ENCODE measurements at places on chromosomes 2 and 18.

DNA sequence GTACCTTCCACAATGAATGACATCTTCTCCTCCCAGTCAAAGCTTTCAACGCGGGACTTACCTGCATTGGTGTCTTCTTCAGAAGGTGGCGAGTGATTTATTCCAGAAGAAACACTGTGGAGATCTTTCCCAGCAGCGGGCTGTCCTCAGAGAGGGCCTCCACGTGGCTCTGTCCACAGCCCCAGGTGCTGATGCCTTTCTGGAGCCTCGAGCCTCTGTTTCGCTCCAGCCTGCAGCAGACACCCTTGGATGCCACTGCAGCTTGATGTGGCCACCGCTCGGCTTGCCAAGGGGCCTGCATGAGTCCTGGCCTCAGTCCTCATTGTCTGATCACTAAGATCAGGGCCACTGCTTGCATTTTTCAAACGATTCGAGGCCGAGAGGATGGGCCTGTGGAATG, 46.6 kb upstream of the GALR1 start:
- DNase-seq: no peak

DNA sequence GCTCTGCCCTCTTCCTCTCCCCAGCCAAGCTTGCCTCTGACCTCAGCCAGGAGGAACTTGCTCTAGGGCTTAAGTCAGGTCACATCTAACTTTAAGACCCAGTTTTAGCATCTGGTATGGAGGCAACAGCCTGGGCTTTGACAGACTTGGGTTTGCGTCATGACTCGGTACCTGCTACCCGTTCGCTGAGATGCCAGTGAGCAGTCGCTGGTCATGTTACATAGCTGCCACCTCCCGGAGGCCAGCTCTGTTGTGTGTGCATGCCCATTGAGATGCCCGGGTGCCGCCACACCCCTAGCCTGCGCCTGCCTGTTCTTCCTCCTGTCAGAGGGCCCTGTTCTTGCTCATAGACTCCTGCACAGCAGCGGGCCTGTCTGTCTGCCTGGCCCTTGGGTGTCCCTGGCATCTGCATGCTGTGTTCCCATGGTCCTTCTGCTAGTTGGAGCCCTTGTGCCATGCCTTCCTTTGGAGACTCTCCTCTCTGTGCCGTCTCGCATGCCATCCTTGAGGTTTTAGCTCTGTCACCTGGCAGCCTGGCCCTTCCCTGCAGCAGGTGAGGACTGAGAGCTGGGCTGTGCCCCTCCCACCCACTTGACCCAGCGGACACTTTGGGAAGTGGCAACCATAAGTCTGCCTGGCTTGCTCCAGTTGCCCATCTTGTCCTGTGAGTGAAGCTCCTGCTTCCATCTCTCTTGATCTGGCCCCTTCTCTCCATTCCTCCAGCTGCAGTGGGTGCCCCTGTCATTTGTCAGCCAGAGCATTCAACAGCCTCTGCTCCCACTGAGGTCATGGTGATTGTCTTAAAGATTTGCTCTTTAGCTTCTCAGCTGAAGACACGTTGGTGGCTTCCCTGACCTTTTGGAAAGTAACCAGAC, 24.9 kb downstream of the ASAP2 start:
- no peak for DNase-seq

- DNase-seq: peak; percentile 95
Observed at GRCh38 chr2:135820003-135820618, 16.9 kb downstream of the LCT start.

GRCh38 chr2:172943539-172943938, 132.1 kb upstream of the MAP3K20 start:
- DNase-seq: no peak

GRCh38 chr2:219484343-219485200, 14.1 kb upstream of the GMPPA start:
- no peak for DNase-seq

DNA sequence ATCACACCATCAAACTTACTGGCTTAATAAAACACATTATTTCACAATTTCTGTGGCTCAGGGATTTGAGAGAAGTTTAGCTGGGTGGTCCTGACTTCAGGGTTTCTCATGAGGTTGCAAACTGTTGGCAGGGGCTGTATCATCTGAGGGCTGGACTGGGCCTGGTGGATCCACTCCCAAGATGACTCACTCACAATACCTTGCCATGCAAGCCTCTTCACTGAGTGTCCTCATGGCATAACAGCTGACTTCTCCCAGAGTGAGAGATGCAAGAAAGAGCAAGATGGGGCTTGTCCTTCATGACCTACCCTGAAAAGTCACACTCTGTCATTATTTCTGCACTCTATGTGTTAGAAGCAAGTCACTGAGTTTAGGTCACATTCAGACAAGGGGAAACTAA, 73.8 kb downstream of the AQP4 start:
- DNase-seq: no peak

GRCh38 chr2:206886696-206887095, 52.6 kb upstream of the CPO start:
- DNase-seq: no peak

DNA sequence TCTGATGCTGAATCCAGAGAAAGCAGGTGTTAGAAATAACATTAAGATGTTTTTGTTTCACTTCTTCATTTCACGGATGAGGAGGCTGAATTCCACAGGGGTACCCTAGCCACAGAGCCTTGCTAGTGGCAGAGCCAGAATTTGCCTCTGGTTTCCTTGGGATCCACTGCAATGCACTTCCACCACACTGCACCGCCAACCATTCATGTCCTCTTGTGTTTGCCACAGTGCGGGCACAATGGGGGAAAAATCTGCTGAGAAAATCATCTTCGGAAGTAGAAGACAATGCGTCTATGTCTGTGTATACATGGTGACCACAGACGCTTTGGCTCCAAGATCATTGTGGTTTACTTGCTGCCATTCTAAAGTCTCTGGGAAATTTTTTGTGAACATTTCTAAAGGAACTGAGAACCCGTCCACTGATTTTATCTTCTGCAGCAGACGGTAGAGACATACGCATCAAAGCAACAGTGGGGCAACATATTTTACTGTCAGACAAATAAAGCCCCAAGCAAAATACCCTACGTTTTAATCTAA, 14.9 kb downstream of the ICOS start:
- DNase-seq: peak; percentile 69

DNA sequence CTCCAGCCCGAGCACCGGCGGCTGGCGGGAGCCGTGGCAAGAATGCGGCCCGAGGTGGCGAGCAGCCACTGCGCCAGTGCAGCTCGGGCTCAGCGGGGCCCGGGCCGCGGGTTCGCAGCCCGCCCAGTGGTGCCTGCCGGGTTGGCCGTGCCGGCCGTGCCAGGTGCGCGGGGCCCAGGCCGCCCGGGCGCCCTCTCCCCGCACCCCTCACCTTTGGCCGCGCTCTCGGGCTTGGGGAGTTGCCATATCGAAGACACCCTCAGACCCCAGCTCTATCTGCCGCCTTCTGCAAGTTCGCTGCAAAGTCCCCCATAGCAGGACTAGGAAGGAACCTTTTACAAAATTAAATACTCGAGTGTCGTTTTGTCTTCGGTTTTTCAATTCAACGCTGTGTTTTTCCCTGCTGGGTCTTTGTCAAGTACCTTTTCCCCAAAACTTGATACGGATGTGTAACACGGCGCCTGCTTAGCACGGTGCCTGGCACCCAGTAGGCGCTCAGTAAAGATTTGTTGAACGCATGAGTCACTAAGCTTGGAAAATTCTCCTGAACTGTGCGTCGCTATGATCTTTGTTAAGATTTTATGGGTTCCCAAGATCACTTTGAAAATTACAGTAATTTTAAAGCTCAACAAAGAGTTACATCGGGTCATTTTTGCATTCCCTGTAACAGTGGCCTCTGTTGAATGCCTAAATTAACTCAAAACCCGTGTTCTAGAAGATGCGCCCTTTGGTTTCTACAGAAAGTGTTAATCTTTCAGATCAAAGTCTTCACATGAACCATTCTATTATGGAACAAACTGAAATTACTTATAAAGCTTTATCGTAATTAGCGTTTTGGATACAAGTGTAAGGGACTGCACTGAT, 750 bp downstream of the STRADB start:
- DNase-seq: no peak

DNA sequence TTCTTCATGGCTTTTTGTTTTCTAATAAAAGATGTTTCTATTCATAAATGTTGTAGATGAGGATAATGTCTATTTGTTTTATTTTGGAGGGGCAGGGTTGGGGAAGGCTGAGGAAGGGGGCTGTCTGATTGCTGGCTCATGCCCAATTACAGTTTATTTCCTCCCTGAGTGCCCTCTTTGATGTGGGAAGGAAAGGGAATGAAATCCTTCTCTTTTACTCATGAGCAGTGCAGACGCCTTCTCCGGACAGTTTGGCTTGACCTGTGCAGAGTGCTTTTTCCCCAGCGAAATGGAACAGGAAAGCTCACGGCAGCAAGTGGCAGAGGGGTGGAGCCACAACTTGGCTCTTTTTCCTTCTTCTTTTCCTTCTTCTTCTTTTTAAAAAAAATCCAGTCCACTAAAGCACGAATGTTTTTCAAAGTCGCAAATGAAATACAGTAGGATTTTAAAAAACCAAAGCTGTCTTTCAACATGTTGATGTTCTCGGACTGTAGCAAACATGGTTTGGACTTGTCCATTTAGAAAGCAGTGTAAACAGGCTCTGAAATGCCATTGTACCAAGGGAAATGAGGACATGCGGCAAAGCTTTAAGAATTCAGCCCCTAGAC, 34.5 kb downstream of the RAB31 start:
- no peak for DNase-seq

DNA sequence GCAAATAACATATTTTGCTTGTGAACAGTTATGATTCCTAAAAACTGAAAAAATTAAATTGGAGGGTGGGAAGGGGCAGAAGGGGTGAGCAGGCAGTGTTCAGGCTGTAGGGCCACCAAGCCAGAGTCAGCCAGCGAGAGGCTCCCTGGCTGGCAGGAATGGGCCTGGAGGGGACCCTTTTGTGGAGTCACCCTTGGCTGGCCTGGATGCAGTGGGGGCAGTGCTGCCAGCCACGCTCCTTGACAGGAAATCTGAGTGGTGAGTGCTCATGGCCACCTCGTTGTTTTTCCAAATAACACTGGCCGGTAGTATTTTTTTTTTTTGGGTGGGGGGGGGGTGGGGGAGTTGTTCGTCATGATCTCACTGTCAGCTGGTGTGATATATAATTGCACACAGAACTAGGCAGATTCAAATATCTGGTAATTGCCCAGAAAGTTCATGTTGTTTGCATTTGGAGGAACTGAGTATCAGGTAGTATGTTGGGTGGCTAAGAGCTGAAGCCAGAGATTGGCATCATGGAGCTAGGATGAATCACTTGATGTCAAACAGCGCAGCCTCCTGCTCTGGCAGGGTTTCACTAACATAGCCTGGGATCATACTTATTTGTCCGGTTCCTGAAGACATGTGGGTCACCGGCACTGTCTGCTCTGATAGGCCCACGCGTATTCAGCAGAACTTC, 160.0 kb downstream of the PTGR3 start:
- no peak for DNase-seq

DNA sequence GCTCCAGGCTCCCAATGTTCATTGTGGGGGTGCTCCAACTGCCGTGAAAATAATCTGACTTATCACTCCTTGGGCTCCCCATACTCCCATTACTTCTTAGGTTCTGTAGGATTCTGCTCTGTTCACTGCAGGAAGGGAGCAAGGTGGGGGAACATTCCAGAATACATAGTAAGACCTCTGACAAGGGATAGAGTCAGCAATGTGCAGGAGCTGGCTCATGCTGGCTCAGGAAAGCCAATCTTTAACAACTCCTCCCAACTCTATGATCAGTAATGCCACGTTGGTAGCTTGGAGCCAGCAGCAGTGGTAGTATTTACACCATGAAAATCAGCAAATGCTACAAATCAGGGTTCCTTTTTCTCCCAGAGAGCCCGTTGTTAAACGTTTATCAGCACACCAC, 44.4 kb downstream of the FECH start:
- DNase-seq: no peak

DNA sequence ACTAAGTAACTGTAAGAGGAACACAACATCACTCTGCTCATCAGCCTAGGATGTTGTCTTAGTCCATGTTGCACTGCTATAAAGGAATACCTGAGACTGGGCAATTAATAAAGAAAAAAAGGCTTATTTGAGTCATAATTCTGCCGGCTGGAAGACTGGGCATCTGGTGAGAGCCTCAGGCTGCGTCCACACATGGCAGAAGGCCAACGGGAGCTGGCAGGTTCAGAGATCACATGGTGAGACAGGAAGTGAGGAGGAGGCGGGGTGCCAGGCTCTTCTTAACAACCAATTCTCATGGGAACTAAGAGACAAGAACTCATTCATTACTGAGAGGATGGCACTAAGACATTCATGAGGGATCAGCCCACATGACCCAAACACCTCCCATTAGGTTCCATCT, 46.8 kb downstream of the EPG5 start:
- no peak for DNase-seq

DNA sequence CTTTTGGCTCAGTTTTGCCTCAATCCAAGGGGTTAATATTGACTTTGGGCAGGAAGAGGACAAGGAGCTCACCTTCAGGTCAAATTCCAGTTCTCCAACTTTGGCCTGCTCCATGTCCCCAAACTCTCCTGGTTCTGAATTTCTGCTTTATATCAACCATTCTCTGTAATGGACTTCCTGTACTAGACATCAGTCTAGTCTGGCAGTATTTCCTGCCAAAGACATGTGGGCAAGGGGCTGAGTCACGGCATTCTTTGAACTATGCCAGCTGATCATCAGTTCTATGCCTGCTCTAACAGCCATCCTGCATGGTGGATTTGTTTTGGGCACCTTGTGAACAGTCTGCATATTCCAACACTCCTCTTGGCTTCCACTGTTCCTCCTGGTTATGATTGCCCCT, 199.4 kb downstream of the ZEB2 start:
- peak; percentile 76 for DNase-seq

GRCh38 chr2:25551316-25551715, 122.1 kb downstream of the DTNB start:
- DNase-seq: no peak

DNA sequence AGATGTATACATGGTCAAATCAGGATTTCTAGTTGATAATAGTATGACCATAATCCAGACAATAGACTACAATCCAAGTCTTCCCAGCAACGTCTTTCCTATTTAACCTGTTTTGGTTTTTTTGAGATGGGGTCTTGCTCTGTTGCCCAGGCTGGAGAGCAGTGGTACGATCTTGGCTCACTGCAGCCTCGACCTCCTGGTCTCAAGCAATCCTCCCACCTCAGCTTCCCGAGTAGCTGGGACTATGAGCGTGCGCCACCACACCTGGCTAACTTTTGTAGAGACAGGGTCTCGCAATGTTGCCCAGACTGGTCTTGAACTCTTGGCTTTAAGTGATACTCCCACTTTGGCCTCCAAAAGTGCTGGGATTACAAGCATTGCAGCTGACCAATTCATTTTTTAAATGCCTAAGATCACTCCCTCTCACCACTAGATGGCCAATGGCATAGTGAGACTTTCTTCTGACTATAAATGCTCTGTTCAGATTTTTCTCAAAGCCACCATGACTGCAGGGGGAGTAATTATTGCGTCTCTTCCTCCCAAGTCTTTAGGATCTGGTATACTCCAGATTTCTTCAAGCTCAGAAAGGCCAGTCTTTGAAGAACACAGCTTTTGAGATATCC, 47.6 kb downstream of the HNRNPLL start:
- peak; percentile 28 for DNase-seq

GRCh38 chr2:239283288-239283945, 117.4 kb downstream of the HDAC4 start:
- DNase-seq: no peak

GRCh38 chr18:57869221-57869620, 66.1 kb upstream of the ATP8B1 start:
- no peak for DNase-seq

Data from activated CD4-positive, alpha-beta T cell treated with anti-CD3 and anti-CD28 coated beads, Interleukin-10, Interleukin-2, amounts not matched to agents 100 ng/mL and 50 ng/mL, durations not matched to agents 16 hours and 8 hours (primary cell).